ENCODE measurements at places on chromosomes 1 and 21. TPM values are rescaled to one million over a fixed set of nuclear protein-coding genes. Genes with fewer than 3 reads are reported as not detected.

IL6R gene
- total RNA-seq: 4.1 TPM

TIE1 gene
- total RNA-seq: 536 TPM

FCMR gene
- not detected for total RNA-seq

GJA8 gene
- not detected for total RNA-seq

GPR89A gene
- total RNA-seq: 23.4 TPM

EDARADD gene
- total RNA-seq: not detected

BTBD8 gene
- 2.3 TPM for total RNA-seq

AGMAT gene
- 2.3 TPM for total RNA-seq

DMBX1 gene
- total RNA-seq: not detected

PGLYRP3 gene
- total RNA-seq: not detected

BSND gene
- total RNA-seq: not detected

METTL18 gene
- total RNA-seq: 5.8 TPM

OR2T35 gene
- total RNA-seq: not detected

IARS2 gene
- total RNA-seq: 72.8 TPM

MX2 gene
- total RNA-seq: 102 TPM

NEGR1 gene
- 3.8 TPM for total RNA-seq

PRRX1 gene
- total RNA-seq: 0.32 TPM

RGS13 gene
- total RNA-seq: not detected

RC3H1 gene
- total RNA-seq: 20.8 TPM

RIMKLA gene
- total RNA-seq: under 0.01 TPM

SFN gene
- not detected for total RNA-seq
